ENCODE measurements at places on chromosomes 1 and 21.

DNA sequence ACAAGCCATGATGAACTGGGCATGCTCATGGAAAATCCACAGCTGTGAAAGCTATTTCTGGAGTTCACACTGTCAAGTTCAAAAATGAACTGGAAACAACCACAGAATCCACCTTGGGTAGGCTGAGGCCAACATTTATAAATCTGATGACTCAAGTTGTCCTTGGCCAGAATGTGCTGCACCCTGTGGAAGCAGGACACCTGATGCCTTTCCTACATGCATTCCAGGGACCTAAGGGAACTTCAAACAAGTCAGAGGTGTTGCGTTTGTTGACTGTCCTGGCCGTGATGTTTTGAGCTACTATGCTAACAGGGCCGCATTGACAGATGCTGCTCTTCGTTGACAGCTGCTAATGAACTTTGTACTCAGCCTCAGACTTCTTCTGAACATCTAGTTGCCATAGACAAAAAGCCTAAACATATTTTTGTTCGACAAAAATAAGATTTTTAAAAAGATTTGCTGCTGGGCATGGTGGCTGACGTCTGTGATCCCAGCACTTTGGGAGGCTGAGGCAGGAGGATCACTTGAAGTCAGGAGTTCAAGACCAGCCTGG, 127.9 kb upstream of the SLC45A1 start:
- no peak for DNase-seq

GRCh38 chr1:56390232-56390867, 189.0 kb downstream of the PLPP3 start:
- DNase-seq = no peak

DNA sequence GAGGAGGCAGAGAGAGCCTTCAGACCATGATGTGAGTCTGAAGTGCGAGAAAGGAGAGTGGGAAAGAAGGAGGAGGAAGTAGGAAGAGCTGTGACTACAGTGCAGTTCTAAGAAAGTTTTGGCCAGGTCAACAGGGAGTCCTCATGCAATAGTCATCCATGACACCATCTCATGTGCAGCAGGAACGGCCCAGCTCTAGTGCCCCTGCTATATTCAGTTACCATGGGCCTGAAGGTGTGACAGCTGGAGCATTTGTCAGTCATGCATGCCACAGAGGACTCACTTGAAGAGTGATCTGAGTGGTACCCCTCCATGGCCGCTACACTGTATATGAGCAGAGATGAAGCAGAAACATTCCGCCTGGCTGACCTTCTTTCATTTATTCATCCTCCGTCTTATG, 77.9 kb downstream of the OMA1 start:
- DNase-seq = peak; percentile 13

GRCh38 chr1:113142791-113143190, 69.8 kb downstream of the LRIG2 start:
- no peak for DNase-seq

GRCh38 chr1:88421997-88422396, 262.1 kb upstream of the PKN2 start:
- no peak for DNase-seq

- DNase-seq = no peak
Observed at GRCh38 chr1:117760069-117760468, 154.2 kb downstream of the TENT5C start.

DNA sequence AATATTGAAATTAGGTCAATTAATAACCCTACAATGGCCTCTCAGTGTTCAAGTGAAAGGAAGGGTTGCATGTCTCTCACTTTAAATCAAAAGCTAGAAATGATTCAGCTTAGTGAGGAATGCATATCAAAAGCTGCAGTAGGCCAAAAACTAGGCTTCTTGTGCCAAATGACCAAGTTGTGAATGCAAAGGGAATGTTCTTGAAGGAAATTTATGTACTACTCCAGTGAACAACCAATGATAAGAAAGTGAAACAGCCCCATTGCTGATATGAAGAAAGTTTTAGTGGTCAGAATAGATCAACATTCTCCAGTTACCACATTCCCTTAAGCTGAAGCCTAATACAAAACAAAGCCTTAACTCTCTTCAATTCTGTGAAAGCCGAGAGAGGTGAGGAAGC, 10.0 kb downstream of the MAEL start:
- DNase-seq = no peak

DNA sequence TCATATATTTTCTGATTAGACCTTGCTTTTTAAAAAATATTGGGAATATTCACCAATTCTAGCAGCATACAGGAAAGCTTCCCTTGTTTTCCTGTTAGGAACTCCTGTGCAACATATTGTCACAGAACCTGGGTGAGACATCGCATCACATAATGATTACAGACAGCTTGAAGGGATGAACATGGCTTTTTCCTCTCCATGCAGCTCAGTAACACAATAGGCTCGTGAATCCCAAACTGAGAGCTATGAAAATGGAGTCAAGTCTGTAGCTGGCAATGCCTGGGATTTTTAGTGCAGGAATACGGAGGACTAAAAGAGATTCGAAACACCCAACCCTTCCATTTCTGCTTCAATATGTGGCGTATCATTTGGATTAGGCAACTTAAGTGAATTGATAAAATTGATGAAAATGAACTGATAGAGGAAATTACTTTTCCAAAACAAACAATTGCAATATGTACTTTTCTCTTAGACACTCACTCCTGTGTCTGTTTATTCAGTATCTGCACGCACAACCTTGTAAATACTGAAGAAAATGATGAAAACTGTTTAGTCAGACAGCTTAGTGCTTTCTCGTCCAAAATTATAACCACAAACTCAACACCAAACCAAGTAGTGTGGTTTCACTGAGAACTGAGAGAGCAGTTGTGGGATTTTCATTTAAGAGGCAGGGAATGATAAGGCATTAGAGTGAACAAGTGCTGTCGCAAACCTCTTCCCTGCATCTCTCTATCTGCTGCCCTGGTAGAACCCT, 250.4 kb downstream of the PTBP2 start:
- no peak for DNase-seq

- no peak for DNase-seq
Observed at GRCh38 chr1:63497577-63497976, 25.4 kb downstream of the ITGB3BP start.

DNA sequence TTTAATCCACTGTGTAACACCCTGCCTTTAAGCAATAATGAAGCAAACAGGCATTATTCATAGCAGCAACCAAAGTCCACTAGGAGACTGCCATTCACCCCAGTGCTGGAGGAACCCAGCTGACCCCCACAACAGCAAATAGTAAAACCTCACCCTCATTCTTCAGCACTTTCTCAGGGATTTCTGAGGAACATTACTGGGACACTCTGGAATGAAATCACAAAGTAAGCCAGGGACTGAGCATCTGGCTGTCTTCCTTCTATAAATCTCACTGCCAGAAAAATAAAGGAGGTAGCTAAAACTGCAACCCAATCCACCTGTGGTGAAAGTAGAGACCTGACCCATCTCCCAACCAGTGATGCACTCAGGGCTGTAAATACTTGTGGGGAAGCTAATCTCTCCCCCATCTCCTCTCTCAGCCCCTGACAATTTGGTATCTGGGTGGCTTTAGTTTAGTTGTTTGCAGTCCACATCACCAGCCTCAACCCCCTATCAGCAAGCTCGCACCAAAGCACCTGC, 47.1 kb downstream of the COL6A1 start:
- DNase-seq = no peak

GRCh38 chr1:235843461-235843961, 23.2 kb downstream of the LYST start:
- DNase-seq = no peak

DNA sequence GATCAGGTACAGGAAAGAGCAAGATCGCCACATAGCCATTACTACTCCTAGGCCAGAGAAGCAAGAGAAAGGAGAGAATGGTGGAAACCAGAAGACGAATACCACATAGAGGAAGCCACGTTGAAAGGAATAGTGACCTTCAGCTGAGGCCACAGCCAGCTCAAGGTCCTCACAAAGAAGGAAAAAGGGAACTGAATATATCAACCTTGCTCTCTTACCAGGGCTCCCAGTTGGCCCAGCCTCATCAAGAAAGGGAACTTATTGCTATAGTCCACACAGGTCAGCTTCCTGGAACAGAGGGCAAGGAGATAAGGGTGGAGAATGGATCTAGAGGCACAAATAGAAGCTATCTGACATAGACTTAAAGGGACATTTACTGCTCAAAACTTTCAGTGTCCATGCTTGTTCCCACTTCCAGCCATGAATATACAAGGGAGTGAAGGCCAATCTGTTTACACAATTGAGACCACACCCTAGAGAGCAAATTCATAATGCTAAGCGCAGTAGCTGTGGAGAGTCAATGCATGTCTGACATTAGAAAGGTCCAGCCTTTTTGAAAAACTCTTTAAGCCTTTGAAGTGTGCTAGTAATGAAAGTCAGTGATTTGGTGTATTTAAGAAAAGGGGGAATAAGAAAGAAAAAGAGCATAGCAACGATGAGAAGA, 120.7 kb upstream of the ZC3H11B start:
- DNase-seq = no peak

DNA sequence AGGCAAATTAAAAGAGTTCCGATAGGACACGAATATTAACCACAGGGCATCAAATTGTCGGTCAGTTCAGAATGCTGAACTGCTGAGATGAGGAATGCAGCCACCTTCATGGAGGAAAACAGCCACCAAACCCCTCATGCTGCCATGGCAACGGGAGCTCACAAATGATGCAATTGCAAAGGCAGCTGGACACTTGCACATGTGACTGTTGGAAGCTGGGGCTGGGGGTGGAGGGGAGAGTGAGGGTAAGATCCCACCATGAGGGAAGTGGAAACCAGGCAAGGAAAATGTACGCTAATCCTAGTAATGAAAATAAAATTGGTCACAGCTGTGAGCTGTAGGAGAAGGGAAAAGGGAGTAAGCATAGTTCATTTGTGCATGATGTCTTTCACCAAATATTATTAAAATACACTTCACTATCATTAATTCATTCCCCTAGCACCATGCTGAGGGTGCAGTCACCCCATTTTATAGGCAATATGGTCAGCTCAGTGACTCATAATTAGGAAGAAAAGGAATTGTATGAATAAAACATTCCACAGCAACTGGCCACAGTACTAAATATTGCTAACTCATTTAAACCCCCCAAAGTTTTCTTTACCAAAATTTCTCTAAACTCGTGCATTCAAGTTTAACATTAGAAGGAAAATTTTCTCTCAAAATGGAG, 15.3 kb downstream of the BECN2 start:
- DNase-seq = no peak

GRCh38 chr1:1051127-1051810, 22.8 kb downstream of the RNF223 start:
- DNase-seq = no peak

- no peak for DNase-seq
Observed at GRCh38 chr1:77830946-77831345, 51.5 kb downstream of the MIGA1 start.

DNA sequence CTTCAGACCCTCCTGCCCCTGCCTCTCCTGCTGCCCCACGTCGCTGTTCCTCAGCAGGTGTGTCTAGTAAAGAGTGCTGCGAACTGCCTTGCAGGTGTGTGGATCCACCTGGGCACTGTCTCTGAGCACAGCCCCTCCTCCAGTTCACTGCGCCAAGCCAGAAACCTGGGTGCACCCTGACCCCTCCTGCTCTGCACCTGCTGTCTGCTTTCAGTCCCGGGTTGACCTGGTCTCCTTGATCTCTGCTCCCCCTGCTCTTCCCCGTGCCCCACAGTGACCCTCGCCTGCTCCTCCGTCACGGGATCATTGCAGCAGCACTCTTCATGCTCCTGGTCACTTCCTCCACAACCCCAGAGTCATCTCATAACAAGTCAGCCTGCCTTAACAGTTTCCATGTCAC, 6.5 kb downstream of the A3GALT2 start:
- no peak for DNase-seq

DNA sequence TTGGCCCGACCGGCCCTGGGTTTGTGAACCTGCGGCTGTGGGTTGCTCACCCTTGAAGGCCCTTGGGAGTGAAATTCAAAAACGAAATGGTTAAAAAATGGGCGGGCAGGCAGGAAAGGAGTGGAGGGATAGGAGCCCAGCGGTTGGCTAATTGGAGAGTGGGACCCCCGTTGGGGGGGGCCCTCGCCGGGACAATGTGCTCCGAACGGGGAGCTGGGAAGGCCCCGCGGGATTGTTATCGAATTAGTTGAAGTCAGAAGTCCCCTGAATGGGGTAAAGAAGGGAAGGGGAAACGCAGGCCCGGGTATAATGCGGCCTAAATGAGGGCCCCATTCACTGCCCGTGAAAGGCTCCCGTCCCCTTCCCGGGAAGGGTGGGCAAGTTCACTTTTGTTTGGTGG, 135.7 kb downstream of the PRDM16 start:
- DNase-seq = no peak

GRCh38 chr1:42806171-42806570, 10.8 kb upstream of the ERMAP start:
- no peak for DNase-seq

DNA sequence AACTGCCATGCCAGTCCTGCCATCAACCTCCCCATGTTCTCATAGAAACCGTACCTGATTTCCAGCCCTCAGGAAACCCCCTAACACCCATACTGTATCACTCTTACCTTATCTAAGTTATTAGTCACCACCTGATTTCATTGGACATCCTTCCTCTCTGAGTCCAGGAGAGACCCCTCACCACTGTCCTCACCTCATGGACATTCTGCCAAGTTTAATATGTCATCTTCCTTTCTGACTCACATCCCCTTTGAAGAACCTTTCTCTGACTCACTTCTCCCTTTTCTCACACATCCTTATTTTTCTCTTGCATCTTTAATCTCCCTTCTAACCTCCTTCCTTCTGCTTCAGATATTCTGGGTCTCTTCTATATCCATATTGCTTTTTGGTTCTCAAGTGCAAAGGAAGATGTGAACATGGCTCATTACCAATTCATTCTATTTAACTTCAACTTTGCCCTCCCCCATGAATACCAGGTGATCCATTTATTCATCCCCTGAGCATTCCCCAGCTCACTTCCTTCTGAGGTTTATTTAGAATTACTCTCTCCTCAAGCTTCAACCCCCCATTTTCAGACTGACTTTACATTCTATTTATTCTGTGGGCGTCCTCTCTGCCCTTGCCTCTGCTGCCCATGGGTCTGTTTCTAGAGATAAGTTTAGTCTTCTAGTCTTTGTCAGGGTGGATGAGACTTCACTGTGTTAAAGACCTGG, 206.8 kb upstream of the ESRRG start:
- no peak for DNase-seq

- no peak for DNase-seq
Observed at GRCh38 chr1:40394491-40395172, 21.1 kb downstream of the SMAP2 start.

DNA sequence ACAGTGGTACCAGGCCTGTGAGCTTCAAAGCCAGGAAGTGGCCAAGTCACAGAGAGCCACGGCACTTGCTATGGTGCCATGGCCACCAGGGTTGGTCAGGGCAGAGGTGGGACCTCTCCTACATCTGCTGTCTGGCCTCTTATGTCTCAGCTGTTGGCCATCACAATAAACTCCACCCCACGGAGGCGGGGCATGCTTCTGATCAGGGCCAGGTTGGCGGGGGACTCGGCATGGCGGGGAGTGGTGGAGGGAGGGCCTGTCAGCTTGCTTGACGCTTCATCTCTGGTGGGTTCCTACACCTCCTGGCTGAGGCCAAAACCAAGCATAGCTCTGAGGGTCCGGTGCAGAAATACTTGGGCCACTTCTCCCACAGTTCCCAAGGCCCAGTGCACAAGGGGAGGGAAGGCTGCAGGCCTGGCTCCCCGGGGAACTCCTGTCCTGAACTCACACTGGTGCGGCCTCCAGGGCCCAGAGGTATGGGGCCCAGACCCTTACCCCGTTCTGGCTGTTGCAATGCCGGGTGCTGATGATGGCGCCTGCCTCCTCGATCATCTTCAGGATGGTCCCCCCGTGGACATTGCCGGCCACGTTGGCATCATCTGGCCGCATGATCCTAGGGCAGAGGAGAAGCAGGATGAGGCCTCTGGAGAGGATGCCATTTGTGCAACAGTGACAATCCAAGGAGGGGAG, 44.2 kb downstream of the ACOT7 start:
- no peak for DNase-seq
